Pulmonary artery endothelial cell (primary cell): ENCODE measurements at places on chromosomes 3 and 15. TPM values are rescaled to one million over a fixed set of nuclear protein-coding genes. Genes with fewer than 3 reads are reported as not detected.

GRCh38 chr15:66873856-66874255 lies 171.8 kb downstream of the SMAD6 start:
- DNase-seq, result no peak

The GRK7 gene
- total RNA-seq, result not detected in 2 replicates

- no peak for DNase-seq
Observed at GRCh38 chr3:157789162-157789561, 285.9 kb upstream of the VEPH1 start.

The PRRT3 gene
- 0.88 and 1.1 TPM in 2 replicates for total RNA-seq

GRCh38 chr15:41861736-41862356 lies 23.2 kb downstream of the PLA2G4B start:
- no peak for DNase-seq

GRCh38 chr15:100174904-100175275 lies 166.9 kb downstream of the ADAMTS17 start:
- no peak for DNase-seq

GRCh38 chr15:90645873-90646575 lies 71.1 kb upstream of the BLM start:
- DNase-seq, result no peak

The DAPK2 gene
- total RNA-seq, result 3.2 and 5.3 TPM in 2 replicates

DNA sequence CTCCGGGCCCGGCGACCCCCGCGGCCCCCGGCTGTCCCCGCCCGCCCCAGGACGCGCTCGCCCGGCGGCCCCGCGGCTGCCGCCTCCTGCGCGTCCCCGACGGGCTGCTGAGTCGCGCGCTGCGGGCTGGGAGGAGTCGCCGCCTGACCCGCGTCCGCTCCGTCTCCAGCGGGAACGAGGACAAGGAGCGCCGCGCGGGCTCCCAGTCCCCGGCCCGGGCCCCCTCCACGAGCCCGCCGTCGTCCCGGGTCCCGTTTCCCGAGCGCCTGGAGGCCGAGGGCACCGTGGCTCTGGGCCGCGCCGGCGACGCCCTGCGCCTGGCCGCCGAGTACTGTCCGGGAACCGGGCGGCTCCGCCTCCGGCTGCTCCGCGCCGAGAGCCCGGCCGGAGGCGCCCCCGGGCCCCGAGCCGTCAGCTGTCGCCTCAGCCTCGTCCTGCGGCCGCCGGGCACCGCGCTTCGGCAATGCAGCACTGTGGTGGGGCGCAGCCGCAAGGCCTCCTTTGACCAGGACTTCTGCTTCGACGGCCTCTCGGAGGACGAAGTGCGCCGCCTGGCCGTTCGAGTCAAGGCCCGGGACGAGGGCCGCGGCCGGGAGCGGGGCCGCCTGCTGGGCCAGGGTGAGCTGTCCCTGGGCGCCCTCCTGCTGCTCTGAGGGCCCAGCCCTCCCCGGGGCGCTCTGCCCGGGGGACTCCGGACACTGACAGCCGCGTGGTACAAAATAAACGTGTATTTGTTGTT lies 1.5 kb downstream of the C2CD4A start:
- DNase-seq, result no peak

GRCh38 chr3:170002879-170003278 lies 34.9 kb upstream of the GPR160 start:
- no peak for DNase-seq

GRCh38 chr3:174440253-174440701 lies 418.9 kb upstream of the NAALADL2 start:
- no peak for DNase-seq

The APBA2 gene
- total RNA-seq, result 42.1 and 44.5 TPM in 2 replicates

- no peak for DNase-seq
Observed at GRCh38 chr3:189841473-189842205, 210.4 kb downstream of the TP63 start.

DNA sequence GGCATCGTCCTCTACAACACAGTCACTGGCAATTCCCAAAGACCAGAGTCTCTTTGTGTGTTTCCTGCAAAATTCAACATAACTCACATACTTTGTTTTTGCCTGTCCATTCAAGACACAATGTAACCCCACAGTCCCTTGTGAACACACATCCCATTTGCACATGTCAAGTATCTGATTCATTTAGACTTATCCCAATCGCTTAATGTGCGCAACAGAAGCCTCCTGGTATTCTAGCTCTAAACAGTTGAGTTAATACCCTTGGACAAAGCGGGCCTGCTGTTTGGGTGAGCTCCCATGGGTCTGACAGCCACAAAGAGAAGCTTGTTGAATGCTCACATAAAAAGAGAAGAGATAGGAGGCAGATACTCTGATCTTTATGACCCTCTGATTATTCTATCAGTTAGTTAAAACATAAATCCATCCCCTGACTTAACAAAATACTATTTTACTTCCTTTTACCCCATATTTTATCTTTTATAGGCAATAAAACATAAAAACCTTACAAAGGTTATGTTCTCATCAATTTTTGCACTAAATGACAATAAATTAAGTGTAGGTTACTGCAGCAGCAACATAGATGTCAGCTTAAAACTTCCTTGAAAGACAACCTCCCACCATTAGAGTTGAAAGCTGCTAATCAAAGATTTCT lies 79.4 kb downstream of the ANXA2 start:
- DNase-seq, result no peak

DNA sequence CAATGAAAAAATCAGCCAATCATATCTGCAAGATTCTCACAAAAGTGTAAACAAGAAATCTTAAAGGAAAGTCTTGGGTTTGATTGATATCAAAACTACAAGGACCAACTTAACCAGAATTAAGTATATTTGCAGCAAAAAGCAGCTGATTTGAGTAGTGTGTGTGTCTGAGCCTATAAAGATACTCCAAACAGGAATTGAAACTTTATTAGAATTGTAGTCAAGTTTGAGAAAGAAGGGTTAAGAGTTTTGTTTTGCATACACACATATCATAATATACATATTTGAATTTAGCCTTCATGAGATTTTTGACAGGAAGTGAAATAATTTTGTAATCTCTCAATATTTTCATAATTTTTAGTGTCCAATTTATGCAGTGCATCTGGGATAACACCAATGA lies 300.1 kb downstream of the NAALADL2 start:
- no peak for DNase-seq

The SLC6A1 gene
- total RNA-seq, result under 0.01 TPM in 1 of 2 replicates, not detected in the other

DNA sequence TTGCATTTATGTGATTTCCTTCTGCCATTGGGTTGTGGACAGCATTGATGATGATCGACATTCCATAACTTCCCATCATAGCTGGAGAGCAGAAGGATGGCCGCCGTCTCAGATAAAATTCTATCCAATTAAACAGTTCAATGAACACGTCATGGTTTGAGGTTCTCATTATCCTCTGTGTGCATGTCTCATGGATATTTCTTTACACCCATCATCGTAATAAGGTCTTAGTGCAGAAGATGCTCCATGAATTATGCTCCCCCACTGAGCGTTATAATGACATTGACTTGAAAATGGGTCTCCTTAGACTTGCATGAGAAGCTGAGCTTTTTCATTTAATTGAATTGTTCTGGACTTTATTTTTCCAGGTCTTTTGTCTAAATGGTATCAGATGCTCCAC lies 92.1 kb downstream of the TRIM42 start:
- no peak for DNase-seq

The TMEM212 gene
- total RNA-seq, result not detected in 2 replicates

GRCh38 chr15:68565234-68565633 lies 13.6 kb upstream of the CORO2B start:
- DNase-seq, result no peak

DNA sequence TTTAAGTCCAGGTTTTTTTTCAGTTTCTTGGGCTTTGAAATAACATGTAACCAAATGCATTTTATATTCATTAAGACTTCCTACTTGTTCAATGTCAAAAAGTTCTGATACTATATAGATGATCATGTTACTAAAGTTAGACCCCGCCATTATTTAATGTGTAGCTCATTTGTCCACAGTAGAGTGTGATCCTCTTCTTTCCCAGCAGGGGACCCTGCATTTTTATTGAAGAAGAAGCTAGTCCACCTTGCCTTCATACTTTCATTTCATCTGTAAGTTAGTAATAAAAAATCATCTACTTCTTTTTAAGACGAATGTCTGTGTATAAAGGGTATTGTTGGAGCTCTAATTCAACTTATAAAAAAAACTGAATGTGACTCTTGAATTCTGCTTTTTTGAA lies 404.6 kb downstream of the SI start:
- DNase-seq, result no peak

- DNase-seq, result no peak
Observed at GRCh38 chr3:110928016-110928662, 143.5 kb upstream of the NECTIN3 start.

DNA sequence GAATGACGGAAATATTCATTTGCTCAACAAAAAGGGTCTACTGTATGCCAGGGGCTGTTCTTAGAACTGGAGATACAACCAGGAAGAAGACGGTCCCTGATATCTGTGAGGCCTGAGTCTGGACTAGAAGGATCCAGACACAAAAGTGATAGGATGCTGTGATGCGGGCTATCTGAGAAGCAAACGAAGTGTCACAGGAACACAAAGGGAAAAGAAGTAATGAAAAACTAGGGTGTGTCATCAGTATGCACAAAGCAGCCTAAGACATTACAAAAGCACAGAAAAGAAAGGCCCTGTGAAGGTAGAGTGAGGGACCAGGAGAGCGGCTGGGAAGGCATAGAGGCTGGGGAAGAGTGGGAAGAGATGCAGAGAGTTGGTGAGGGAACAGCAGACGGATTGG lies 63.3 kb upstream of the C3orf80 start:
- DNase-seq, result no peak

DNA sequence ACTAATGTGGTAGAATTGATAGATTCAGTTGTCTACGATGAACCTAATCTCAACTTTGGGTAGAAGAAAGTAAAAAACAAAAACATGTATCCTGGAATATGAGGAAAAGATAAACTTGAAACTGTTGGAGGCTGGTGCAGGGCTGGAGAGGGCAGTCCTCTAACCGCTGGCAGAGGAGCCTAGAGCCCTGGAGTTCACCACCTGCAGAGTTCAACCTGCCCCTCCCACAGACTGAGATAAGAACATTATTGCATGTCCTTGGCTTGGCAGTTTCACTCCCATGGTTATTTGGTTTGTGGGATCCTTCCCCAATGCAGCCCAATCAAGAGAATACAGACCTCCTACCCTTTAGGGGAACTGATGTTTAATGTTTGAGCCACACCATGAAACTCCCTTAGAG lies 53.2 kb upstream of the GATM start:
- no peak for DNase-seq

DNA sequence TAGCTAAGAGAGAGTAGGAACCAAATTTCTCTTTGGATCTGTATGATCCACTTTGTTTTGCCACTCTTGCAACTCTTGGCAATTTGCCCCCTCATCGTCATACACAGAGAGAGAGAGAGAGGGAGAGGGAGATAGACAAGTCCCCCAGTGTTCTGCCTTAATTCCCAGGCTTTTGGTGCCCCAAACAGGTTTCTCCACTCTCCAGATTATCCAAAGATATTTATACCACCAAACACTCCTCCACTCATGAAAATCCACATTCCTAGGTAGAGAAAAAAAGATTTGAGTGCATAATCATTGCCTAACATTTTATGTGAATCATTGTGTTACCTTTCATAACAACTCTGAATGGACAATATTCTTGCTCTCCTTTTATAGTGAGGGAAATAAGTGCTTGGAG lies 15.3 kb downstream of the ACP3 start:
- DNase-seq, result no peak

The GABRB3 gene
- 0.07 and 0.59 TPM in 2 replicates for total RNA-seq

DNA sequence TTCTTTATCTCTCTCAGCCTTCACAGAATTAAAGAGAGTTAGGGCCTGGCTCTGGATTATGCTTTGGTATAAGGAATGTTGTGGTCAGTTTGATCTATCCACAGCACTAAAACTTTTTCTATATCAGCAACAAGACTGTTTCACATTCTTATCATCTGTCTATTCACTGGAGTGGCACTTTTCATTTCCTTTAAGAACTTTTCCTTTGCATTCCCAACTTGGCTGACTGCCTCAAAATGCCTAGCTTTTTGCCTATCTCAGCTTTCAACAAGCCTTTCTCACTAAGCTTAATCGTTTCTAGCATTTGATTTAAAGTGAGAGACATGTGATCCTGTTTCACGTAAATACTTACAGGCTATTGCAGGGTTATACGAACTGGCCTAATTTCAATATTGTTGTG lies 471.8 kb downstream of the GBE1 start:
- DNase-seq, result peak; percentile 13

DNA sequence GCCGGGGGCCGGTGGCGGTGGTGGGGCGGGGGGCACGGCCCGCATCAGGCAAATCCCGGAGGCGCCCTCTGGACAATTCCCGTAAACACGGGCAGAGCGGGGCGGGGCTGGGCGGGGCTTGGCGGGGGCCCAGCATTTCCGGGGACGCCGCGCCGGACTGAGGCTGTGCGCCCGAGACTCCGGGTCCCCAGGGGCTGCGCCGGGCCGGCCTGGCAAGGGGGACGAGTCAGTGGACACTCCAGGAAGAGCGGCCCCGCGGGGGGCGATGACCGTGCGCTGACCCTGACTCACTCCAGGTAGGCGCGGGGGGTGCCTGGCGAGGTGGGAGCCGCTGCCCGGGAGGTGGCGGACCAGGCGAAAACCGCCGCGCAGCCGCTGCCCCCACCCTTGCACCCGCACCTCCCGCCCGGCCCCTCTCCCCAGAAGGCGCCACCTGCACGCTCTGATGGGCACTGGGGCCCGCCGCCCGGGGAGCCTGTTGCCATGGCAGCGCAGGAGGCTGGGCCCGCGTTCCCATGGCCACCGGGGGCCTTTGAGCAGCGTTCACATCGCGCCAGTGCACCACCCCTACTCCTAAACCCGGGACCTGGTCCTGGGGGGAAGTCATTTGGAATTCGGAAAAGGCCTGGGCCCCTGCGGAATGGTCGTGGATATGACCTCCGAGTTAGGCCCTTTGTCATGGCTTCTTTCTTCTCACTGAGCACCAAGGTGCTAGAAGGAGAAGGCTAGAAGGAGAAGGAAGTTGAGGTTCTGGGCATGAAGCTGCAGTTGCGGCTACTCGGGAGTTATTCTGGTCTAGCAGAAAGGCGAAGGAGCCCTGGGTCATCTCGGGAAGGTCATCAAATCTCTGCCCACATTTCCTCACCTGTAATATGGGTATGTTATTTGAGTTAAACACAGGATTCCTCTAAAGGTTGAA lies 16.1 kb upstream of the SEMA4B start:
- DNase-seq, result no peak

The RPL29 gene
- total RNA-seq, result 990 and 1,401 TPM in 2 replicates

DNA sequence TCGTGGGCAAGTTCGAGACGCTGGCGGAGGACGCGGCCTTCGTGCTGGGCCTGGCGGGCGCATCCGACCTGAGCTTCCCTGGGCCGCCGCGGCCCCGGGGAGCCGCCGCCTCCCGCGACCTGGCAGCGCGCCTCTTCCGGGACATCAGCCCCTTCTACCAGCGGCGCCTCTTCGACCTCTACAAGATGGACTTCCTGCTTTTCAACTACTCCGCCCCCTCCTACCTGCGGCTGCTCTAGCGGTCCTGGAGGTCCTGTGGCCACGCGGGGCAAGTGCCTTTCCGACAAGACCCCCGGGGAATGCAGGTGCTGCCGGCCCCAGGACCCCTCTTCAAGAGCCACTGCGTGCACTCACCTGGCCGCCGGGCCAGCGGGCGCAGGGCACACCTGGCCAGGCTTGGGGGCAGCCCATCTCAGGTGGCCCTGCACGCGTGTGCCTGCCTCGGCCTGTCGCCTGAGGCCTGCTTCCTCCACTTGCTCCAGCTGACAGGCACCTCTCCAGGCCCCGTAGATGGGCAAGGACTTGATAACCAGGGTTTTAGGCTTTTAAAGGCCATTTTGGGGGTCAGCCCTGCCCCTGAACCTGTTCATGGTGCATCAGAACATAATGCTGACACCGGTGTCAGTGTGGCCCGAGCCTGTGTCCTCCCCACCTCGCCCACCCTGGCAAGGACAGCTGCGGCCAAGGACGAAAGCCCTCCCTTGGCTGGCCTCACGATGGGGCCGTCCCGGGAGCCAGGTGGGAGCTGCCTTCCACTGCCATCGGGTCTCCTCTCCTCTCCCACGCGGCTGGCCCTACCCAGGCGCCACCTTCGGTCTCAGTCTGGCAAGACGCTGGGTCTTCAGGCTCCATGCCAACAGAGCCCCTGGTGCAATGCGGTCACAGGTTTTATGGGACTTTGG lies 16.1 kb downstream of the C3orf22 start:
- no peak for DNase-seq
